Small intestine (tissue), 16 donors: ENCODE measurements at places on chromosomes 4 and X.

DNA sequence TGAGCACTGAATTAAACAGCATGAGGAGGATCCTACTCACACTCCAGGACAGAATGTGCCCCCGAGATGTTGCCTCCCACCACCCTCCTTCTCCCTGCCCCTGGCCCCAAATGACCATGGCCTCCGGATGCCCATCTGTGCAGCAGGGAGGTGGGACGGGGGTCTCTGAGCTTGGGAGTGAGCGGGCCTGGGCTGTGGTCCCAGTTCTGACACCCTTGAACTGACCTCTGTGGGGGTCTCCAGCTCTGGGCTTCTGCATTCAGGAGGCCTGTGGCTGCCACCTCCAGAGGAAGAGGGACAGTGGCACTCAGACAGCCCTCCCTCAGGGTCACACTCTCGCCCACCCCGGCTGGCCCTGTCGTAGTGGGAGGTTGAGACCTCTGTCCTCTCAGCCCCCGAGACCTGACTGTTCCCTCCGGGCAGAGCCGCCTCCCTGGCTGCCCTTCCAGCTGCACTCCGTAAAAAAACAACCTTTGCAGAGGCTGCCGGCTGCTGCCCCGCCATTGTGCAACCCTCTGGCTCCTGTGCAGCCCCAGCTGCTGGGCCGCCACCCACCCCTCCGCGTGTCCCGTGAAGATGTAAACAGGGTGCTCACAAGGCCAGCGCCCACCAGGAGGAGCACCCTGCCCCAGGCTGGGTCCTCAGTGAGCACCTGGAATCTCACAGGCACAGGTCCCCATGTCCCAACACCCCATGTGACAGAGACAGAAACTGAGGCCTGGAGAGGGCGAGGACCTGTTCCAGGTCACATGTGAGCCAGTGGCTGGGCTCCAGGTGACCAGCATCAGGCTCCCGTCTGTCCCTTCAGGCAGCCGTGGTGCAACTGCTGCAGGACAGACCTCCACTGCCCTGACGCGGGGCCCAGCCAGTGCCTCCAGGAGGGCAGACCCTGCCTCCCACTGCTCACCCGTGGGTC, 39.6 kb downstream of the HTRA3 start:
- no peak for DNase-seq

DNA sequence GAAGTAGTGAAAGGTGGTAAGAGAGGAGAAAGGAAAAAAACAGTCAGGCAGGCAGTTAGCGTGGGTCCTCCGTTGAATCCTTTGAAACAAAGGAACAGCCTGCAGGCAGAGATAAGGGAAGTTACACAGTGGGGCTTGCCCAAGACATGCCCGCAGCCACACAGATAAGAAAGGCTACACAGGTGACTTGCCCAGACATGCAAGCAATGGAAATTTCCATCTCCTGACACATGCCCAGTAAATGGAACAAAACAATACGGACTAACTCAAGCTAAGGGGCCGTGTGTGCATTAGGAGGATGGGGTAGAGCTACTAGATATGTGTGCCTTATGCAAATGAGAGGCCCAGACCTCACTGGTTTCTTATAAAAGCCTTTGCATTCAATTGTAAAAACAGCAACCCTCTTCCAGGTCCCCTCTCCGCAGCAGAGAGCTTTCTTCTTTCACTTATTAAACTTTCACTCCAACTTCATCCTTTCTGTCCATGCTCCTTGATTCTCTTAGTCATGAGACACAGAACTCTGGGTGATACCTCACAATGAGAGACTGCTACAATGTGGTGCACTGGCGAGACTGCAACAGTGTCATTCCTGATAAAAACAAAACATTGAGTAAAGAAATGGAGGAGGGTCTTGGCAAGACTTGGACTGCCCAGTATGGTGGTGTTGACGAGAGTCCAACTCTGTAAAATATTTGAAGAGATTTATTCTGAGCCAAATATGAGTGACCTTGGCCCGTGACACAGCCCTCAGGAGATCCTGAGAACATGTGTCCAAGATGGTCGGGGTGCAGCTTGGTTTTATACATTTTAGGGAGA, 997.4 kb upstream of the PRKX start:
- DNase-seq: no peak

DNA sequence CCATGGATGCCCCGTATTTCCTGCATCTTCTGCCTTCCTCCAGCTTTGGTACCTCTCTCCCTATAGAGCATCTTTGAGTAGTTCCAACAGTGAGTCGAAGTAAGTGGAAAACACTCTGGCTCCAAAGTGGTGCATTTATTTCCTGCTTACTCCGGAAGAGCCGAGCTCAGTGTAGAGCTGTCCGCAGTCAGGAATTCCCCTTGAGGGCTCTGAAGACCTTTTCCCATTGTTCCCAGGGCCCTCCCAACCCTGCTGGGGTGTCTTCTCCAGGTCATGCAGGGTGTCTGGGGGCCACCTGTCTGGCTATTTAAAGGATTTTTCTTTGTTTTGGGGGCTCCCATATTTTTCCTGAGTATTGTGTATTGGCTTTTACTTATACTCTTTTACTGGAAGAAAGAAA, 118.6 kb upstream of the MXRA5 start:
- DNase-seq: no peak

DNA sequence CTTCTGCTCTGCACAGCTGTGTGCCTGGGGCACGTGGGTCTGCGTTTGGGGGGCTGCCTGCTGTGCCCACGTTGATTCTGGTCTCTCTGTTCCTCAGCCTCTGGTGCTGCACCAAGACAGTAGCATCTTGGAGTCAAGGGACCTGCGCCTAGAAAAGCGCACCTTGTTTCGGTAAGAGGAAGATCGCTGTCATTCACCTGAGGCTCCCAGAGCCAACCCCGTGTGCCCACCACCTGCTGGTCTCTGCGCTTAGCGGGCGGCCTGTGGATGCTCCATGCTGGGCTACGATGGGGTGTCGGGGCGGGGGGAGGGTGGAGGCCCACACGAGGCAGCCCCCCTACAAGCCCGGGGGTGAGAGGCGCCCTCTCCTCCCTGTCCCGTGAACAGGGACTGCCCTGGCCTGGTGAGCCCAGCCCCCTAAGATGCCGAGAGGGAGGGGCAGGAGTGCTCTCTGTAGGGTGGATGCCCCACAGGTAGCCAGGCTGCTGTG, 18.9 kb upstream of the HGFAC start:
- DNase-seq: no peak

- no peak for DNase-seq
These were observed 913 bp upstream of the PRDM8 start for GRCh38 chr4:80196259-80196921.

GRCh38 chrX:69143530-69143929, 21.7 kb downstream of the PJA1 start:
- DNase-seq: no peak

- no peak for DNase-seq
These were observed 217.0 kb downstream of the RAB28 start for GRCh38 chr4:13267091-13267490.

GRCh38 chrX:4240541-4241194, 527.2 kb upstream of the PRKX start:
- DNase-seq: no peak

DNA sequence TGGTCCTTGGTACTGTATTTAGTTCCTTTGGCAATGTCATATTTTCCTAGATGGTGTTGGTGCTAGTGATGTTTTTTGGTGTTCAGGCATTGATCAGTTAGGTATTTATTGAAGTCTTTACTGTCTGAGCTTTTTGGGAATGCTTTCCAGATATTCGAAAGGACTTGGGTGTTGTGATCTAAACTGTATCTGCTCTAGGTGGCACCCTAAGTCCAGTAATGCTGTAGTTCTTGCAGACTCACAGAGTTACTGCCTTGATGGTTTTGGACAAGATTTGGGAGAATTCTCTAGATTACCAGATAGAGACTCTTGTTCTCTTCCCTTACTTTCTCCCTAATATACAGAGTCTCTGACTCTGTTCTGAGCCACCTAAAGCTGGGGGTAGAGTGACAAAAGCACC, 513.6 kb upstream of the PITX2 start:
- no peak for DNase-seq

- DNase-seq: no peak
These were observed 277.7 kb downstream of the NR3C2 start for GRCh38 chr4:148164557-148164956.

GRCh38 chrX:49133759-49134158, 10.2 kb upstream of the GPKOW start:
- DNase-seq: no peak
